ENCODE measurements at places on chromosomes 4 and X.

DNA sequence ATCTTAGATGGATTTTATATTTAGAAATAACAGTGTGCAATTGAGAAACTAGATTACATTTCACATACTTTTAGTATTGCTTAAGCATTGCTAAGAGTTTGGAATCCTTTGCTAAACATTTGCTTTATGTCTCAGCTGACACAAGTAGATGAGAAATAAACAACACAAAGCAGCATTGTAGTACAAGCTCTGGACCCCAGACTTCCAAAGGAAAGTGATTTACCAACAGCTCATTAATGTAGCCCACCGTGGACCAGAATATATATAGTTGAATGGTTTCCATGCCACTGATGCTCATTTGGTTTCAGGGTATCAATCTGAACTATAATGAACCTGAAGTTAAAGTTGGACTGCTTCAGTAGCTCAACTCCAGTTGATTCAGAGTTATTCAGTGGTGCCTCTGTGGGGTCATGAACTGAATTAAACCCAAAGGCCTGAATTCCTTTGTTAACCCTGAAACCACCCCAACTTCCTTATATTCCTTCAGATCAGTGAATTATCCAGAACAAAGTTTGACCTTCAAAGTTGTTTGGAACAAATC, 132.1 kb upstream of the NEIL3 start:
- no peak for DNase-seq

DNA sequence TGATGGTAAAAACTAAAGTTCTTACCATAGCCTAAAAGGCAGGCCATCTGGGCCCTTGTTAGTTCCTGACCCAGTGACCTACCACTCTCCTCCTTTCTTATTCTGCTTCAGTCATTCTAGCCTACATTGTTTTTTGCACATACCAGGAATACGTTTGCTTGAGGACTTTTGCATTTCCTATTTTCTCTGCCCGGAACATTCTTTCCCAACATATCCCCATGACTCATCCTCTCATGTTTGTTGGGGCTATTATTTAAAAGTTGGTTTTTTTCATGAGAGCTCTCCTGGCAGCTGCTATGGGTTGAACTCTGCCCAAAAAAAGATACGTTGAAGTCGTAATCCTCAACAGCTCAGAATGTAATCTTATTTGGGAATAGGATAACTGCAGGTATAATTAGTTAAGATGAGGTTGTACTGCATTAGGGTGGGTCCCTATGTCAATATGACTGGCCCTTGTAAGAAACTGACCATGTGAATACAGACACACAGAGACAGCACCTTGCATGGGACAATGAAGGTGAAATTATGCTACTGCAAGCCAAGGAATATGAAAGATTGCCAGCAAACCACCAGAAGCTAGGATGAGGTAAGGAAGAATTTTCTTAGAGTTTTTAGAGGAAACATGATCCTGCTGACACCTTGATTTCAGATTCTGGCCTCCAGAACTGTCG, 138.3 kb upstream of the PDHA2 start:
- no peak for DNase-seq

DNA sequence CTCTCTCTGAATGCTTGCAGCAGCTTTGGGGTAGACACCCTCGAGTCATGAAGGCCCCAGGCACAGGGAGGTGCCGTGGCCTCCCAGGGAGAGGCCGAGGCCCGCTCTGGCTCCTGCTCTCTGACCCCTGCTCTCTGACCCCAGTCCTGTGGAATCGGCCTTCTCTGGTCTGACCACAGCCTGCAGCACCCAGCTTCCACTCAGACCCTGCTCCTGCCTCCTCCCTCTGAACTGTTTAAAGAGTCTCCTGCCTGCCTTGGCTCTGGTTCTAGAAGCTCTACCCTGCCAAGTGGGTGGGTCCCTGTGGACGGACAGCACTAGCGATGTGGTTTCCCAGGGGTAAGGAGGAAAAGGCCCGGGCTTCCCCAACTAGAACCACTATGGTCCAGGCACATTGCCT, 78.2 kb upstream of the TMEM150C start:
- DNase-seq, result no peak

DNA sequence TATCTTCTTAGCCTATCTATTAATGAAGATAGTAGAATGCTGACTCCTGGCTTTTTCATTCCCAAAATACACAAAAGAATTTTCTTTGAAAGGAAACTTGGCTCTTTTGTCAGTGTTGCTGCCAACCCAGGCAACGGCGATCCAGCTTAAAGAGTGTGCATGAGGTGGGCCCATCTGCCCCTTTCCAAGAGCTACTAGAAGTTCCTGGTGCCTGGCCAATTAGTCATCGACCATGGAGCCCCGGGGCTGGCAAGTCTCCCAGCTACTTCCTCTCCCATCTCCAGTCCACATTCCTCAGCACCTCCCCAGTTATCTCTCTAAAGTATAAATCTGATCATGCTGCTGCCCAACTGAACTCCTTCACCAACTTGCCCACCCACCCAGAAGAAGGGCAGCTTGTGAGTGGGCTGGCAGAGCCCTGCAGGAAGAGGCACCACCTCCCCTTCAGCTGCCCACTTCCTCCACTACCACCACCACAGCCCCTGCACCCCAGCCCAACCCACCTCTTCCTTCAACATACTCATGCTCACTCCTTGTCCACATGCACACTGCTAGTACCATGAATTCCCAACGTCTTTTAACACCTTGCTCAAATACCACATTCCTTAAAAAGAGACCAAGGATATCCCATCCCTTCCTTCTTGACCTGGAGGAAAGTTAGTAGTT, 158.2 kb upstream of the MAP3K15 start:
- DNase-seq, result no peak

DNA sequence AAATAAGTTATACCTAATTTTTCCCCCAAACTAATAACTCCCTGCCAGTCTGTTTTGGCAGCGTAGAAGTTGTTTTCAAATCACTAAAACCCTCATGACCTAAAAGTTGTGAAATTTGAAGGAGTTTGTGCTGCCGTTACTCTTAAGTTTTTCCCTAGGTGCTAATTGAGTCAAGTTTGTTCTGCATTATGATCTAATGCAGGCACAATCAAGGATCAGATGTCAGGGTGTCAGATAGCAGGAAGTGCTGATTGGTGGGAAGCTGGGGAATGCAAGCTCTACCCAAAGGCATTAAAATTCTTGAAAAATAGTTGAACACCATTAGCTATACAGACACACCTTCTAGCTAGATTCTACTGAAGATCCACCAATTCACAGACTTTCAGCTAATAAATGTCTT, 51.9 kb downstream of the ARX start:
- no peak for DNase-seq

DNA sequence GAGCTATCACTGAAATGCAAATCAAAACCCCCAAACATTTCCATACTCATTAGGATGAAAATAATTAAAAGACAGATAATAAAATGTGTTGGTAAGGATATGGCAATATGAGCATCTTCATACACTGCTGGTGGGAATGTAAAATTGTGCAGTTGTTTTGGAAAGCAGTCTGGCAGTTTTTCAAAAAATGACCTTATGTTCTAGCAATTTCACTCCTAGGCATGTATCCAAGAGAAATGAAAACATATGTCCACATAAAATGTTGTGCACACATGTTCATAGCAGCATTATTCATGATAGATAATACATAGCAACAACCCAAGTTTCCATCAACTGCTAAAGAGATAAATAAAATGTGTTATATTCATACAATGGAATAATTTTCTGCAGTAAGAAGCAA, 14.8 kb upstream of the GPRASP2 start:
- no peak for DNase-seq

DNA sequence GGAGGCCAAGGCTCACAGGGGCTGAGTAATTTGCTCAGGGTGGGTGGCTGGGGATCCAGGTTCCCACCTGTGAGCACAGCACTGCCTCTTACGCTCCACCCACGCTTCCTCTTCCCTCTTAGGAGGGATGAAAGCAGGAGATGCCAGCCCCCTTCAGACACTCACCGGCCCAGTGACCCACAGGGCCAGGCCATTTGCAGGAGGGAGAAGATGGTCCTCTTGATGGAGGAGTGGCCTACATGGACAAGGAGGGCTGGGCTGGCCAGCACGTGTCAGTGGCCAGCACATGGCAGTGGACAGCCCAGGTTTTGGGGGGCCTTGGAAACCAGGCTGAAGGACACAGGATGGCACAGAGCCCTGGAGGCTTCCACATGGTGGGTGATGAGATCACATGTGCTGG, 108.1 kb upstream of the PSAPL1 start:
- DNase-seq, result no peak

DNA sequence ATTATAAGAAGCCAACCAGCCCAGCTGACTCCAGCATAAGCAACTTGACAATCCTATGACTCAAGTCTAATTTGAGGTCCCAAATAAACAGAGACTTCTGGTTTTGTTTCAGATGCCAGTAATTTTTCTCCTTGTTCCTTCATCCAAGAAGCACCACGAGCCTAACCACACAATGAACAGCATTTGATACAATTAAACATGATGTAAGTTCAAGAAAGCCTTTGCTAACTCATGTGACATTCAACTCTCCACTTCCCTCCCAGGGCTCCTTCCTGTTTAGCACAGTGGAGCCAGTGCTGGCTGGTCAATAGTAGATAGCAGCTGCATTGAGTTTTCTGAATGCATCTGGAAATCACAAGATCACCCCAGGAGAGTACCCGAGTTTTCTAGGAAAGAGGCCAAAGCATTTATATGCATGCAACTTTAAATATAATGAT, 206.3 kb downstream of the ARHGAP24 start:
- DNase-seq, result no peak

GRCh38 chr4:132982151-132982550, 166.9 kb upstream of the PCDH10 start:
- DNase-seq, result no peak

GRCh38 chr4:98720871-98721480, 62.6 kb upstream of the TSPAN5 start:
- no peak for DNase-seq

DNA sequence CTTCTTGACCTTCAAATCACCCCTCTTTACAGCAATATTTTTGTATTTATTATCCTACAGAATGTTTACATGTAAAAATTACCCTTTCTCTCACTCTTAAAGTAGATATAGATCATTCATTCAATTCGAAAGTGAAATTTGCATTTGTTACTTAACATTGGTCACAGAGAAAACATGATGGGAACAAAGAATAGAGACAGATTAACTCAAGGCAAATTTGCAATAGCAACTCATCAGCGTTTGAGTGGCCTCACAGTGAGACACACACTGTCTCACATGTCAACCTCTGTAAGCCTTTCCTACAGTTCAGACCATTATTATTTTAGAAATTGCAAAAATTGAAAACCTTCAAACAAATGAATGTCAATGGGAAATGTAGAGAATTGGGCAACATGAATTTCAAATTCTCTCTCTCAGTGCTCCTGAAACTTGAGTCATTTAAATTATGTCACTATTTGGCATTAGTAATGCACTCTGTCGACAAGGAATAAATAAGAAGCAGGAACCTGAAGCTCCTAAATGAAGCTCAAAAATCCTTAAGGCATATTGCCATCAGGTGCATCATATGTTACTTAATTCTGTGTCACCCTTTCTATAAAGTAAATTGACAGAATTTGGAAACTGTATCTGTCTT, 148.3 kb upstream of the ANXA10 start:
- DNase-seq, result no peak

GRCh38 chrX:136228839-136229207, 22.4 kb downstream of the MAP7D3 start:
- no peak for DNase-seq

- DNase-seq, result no peak
Observed at GRCh38 chrX:3066555-3066954, 25.3 kb downstream of the ARSF start.

DNA sequence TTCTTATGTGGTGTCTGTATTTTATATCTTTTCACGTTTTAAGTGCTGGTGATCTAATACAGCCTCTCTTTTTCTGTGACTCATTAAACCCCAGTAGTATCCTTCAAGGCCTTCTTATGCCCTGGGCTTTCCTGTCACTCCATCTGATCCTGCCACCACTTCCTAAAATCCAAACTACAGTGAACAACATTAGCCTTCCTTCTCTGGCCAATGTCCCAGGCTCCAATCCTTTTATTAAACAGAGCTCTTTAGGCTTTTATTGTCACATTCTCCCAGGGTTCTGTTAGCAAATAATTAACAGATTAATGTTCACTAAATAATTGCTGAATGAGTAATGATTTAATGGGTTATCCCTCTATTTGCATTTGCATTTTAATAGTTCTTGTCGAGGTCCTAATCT, 47.9 kb upstream of the ITM2A start:
- DNase-seq, result no peak

DNA sequence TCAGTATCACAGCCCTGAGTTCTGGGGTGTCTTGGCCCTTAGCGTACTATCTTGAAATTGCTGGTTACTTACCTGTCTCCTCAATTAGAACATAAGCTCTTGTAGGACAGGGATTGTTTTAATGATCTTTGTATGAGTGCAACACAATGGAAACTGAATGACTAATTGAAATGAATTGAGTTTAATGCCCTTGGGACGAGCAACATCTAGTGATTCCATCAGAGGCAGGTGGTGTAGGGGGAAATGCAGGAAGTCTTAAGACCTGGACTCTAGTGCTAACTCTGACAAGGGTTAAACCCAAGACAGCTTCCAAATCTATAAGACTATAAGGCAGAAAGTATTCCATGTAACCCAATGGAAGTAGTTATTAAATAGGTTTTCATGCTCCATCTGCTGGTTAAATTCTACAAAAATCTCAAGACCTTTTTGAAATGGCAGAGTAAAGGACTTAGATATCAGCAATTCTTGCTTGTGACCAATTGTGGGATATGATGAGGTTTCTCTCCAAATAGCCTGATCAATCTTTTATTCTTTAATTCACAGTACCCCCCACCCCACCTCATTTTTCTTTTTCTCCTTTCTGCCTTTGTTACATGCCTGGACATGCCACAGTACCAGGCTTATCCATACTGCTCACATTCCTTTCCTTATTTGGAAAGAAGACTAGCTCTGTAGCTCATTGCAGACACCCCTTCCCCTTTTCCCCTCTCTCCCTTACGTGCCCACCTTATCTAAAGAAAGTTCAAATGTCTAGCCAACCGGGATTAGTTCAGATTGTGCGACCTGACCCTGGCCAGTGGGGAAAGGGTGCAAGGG, 340.8 kb downstream of the PAPSS1 start:
- no peak for DNase-seq

DNA sequence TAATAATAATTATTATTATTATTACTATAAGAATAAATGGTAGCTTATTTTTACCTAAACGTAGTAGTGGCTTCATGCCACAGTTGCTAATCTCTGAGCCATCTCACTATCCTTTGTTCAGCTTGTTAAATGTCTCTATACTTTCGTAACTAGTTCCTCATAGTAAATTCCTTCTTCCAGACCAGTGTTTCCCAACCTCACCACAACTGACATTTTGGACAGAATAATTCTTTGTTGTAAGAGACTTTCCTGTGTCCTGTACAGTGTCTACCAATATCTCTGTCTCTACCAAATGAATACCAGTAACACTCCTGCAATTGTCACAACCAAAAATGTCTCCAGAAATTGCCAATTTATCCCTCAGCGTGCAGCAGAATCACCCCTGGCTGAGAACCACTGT, 1040.9 kb downstream of the DMD start:
- no peak for DNase-seq

- no peak for DNase-seq
Observed at GRCh38 chrX:45527834-45528233, 327.2 kb upstream of the DIPK2B start.

DNA sequence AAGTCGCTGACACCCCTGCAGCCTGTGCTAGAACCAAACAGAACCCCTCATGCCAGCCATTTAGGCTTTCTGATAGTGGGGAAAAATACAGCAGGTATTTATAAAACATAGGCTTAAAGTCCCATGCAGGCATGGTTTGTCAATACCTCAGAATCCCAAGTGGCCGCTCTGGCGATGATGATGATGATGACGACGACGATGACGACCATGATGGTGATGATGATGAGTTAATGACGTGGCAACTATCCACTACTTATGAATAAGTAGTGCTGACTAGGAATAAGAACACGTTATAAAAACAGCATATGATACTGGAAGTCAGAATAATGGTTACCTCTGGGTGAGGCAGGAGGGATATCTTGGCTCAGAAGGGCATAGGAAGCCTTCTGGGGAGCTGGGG, 18.0 kb downstream of the CCDC149 start:
- no peak for DNase-seq
